ENCODE measurements at places on chromosomes 1 and 21. TPM values are rescaled to one million over a fixed set of nuclear protein-coding genes. Genes with fewer than 3 reads are reported as not detected.

GRCh38 chr1:208456487-208456886 lies 212.3 kb upstream of the PLXNA2 start:
- no peaks in the 10 kb centered on the region for H3K36me3 ChIP-seq
- no peaks in the 10 kb centered on the region for H3K4me1 ChIP-seq
- H3K27ac ChIP-seq = no peak overlapping the region
- H3K27me3 ChIP-seq = no peaks in the 10 kb centered on the region

The CDC7 gene
- total RNA-seq = 3.1 TPM

The TAS1R1 gene
- under 0.01 TPM for total RNA-seq

The KIAA1614 gene
- 8.1 TPM for total RNA-seq

DNA sequence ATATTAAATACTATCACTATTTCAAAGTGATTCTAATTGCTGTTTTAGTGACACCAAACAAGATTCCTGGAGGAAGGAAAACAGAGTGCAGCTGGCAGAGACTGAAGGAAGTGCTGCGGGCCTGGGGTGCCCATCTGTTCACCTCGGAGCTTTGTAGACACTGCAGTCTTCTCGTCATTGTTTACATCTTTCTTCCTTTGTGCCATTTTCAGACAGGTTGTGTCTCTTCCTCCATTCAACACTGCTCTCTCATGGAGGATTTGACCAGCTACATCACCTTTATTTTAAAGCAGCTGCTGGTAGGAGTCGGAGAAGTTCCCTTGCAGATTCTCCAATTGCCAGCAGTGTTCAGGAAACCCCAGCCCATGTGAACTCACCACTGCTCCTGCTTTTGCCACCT lies 37.3 kb downstream of the ABCA4 start:
- H3K27ac ChIP-seq = no peak overlapping the region
- peaks cover 2% of the 10 kb centered on the region for H3K27me3 ChIP-seq
- no peaks in the 10 kb centered on the region for H3K36me3 ChIP-seq
- DNase-seq = no peak
- H3K4me3 ChIP-seq = no peak overlapping the region

GRCh38 chr1:40404670-40405462 lies 31.3 kb downstream of the SMAP2 start:
- no peaks in the 10 kb centered on the region for H3K36me3 ChIP-seq
- H3K27ac ChIP-seq = no peak overlapping the region
- peak; percentile 54 for DNase-seq
- H3K27me3 ChIP-seq = no peaks in the 10 kb centered on the region

DNA sequence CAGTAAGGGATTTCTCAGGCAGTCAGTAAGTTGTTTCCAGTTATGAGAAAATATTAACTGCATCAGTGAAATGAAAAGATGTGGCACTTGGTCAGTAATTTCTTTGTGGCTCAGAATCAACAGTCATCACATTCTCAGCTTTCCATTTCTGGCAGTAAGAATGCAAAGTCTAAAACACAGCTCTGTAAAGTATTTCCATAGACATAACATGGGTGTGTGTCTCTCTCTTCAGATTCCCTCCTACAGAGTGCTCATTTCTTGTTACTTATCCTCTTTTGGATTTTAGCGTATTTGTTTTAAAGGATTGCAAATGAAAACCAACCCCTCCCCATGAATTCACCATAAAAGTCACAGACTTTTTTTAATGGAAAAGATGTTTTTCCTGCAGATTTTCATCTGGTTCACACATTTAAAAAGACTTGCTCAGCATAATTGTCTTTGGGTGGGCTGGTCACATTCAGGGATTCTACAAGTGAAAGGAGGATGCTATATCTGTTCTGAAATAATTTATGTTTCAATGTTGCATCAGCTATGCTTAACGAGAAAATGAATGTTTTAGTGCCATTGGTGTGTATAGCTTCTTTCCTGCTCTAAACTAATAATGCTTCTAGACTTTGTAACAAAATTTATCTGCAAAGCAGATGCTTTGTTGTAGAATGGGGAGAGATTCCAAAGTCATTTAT lies 34.6 kb upstream of the CD55 start:
- H3K27me3 ChIP-seq = peaks cover 4% of the 10 kb centered on the region
- no peak overlapping the region for H3K4me3 ChIP-seq
- H3K4me1 ChIP-seq = no peaks in the 10 kb centered on the region
- DNase-seq = peak; percentile 36
- no peak overlapping the region for H3K27ac ChIP-seq

The NTMT2 gene
- not detected for total RNA-seq

DNA sequence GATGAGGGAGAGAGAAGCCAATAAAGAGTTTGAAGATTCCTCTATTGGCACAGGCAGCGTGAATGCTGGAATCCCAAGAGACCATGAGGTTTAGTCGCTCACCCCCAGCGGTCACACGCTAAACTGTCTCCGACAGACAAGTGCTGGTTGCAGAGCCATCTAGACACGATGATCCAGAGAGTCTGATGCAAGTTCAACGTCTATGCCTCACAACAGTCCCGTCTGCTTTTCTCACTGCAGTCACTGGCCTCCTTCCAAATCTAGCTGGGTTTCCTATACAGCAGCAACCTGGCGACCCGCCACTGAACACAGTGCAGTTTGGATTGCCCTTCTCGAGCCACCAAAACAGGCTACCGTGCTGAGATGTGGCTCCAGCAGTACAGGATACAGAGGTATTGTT lies 98.6 kb upstream of the KRTAP19-8 start:
- H3K27me3 ChIP-seq = no peaks in the 10 kb centered on the region
- H3K27ac ChIP-seq = no peak overlapping the region
- no peaks in the 10 kb centered on the region for H3K4me1 ChIP-seq
- no peaks in the 10 kb centered on the region for H3K36me3 ChIP-seq
- peak; percentile 86 for DNase-seq

- H3K27me3 ChIP-seq = no peaks in the 10 kb centered on the region
- H3K4me1 ChIP-seq = peaks cover 4% of the 10 kb centered on the region
- no peak overlapping the region for H3K27ac ChIP-seq
- H3K36me3 ChIP-seq = peaks cover 7% of the 10 kb centered on the region
- no peak for DNase-seq
- no peak overlapping the region for H3K4me3 ChIP-seq
Observed at GRCh38 chr1:43653893-43654292, 3.9 kb downstream of the KDM4A start.

GRCh38 chr1:108551137-108551862 lies 8.6 kb upstream of the EEIG2 start:
- no peaks in the 10 kb centered on the region for H3K36me3 ChIP-seq
- DNase-seq = no peak
- H3K27ac ChIP-seq = no peak overlapping the region
- no peak overlapping the region for H3K4me3 ChIP-seq

- DNase-seq = no peak
- no peaks in the 10 kb centered on the region for H3K27me3 ChIP-seq
- no peak overlapping the region for H3K4me3 ChIP-seq
- no peaks in the 10 kb centered on the region for H3K4me1 ChIP-seq
- H3K36me3 ChIP-seq = no peaks in the 10 kb centered on the region
Observed at GRCh38 chr1:97691325-97691724, 229.5 kb downstream of the DPYD start.

The RORC gene
- under 0.01 TPM for total RNA-seq

GRCh38 chr1:173152598-173152997 lies 54.5 kb downstream of the TNFSF4 start:
- no peaks in the 10 kb centered on the region for H3K4me1 ChIP-seq
- no peak for DNase-seq
- H3K27me3 ChIP-seq = no peaks in the 10 kb centered on the region
- H3K36me3 ChIP-seq = no peaks in the 10 kb centered on the region

DNA sequence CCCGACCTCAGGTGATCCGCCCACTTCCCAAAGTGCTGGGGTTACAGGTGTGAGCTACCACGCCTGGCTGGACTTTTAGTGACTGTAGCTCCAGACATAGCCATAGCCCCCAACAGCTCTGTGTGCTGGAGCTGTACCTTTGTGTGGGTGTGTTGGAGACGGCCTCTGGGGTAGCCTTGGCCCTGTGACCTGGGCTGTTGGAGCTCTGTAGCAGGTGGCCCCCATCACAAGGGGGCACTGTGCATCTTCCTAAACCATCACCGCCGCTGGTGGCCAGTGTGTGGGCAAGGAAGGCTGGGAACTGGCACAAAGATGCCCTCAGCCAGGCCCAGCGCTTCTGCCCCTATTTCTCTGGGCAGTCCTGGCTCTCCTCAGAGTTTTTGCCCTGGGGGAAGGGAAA lies 38.4 kb upstream of the FOXO6 start:
- no peak overlapping the region for H3K4me3 ChIP-seq
- H3K36me3 ChIP-seq = no peaks in the 10 kb centered on the region
- H3K4me1 ChIP-seq = no peaks in the 10 kb centered on the region
- no peak overlapping the region for H3K27ac ChIP-seq

The PALMD gene
- total RNA-seq = 0.51 TPM

DNA sequence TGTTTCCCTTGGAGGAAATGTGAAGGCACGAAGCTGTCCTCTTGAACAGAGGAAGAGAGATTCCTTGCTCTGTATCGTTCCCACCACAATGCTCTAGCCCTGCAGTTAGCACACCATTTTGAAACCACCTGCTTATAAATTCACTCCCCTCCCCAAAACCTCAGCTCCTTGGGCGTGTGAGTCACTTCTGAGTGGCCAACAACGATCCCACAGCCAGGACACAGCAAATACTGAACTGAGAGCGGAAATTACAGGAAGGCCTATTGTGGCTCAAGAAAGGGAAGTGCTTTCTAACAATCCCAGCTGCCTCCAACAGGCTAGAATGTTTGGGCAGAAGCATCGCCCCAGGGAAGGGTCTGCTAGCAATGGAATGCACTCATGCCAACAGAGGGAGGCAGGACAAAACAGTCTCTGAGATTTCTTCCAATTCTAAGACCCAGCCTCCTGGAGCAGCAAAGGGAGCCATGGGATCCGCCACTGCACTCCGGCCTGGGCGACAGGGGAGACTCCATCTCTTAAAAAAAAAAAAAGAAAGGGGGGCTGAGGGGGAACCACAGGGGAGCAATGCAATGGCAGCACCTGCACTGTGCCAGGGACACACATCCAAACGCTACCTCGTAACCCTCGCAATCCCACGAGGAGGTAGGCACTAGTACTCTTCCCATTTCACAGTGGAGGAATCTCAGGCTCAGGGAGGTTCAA lies 1.9 kb downstream of the TMEM53 start:
- peaks cover 13% of the 10 kb centered on the region for H3K4me1 ChIP-seq
- peak; percentile 91 for DNase-seq
- H3K4me3 ChIP-seq = no peak overlapping the region
- H3K36me3 ChIP-seq = no peaks in the 10 kb centered on the region
- H3K27ac ChIP-seq = no peak overlapping the region

DNA sequence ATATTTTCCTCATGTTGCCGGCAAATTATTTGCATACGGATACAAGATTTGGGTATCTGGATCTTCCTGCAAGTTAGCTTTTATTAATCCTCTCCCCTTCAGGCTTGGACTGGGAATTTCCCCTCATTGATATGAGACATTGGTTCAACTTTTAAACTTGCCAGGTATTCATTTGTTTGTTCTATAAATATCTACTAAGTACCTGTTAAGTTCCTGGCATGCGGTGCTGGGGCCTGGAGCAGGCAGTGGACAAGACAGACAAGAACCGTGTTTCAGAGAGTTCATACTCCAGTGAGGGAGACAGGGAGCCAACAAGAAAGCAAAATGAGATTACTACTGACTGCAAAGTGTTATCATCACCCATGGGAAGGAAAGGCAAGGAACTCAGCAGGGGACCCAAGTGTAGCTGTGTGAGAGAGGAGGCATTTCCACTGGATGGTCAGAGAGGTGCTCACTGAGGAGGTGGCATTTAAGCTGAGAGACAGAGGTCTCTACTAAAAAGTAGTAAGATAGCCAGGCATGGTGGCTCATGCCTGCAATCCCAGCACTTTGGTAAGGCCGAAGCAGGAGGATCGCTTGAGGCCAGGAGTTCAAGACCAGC lies 39.1 kb upstream of the FHAD1 start:
- peaks cover 14% of the 10 kb centered on the region for H3K4me1 ChIP-seq
- H3K4me3 ChIP-seq = no peak overlapping the region
- no peaks in the 10 kb centered on the region for H3K36me3 ChIP-seq

The FAM167B gene
- 2.1 TPM for total RNA-seq

DNA sequence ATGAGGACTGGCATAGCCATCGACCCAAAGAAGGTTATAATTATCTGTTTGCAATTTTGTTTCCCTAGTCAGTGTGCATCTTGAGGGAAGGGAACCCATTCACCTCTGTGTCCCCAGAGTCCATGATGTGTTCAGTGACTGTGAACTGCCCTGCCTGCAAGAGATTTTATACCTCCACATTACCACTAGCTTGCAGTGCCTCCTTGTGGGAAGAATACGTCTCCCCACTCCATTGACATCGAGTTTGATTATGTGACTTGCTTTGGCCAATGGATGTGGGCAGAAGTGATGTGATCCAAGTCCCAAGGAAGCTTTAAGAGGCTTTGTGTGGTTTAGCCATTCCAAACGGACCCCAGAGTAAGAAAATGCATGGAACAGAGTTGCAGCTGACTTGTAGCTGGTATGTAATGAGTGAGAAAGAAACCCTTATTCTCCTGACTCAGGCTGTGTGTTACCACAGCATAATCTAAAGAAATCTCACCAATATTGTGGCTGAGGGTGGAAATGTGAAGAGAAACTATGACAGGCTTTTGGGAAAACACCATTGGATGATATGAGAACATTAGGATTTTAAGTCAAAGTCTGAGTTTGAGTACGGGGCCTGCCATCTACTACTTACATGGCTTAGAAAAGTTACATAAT lies 47.8 kb upstream of the NRDC start:
- H3K27me3 ChIP-seq = no peaks in the 10 kb centered on the region
- peak; percentile 44 for DNase-seq
- peaks cover 26% of the 10 kb centered on the region for H3K4me1 ChIP-seq
- no peak overlapping the region for H3K4me3 ChIP-seq

The SPRR3 gene
- total RNA-seq = not detected

DNA sequence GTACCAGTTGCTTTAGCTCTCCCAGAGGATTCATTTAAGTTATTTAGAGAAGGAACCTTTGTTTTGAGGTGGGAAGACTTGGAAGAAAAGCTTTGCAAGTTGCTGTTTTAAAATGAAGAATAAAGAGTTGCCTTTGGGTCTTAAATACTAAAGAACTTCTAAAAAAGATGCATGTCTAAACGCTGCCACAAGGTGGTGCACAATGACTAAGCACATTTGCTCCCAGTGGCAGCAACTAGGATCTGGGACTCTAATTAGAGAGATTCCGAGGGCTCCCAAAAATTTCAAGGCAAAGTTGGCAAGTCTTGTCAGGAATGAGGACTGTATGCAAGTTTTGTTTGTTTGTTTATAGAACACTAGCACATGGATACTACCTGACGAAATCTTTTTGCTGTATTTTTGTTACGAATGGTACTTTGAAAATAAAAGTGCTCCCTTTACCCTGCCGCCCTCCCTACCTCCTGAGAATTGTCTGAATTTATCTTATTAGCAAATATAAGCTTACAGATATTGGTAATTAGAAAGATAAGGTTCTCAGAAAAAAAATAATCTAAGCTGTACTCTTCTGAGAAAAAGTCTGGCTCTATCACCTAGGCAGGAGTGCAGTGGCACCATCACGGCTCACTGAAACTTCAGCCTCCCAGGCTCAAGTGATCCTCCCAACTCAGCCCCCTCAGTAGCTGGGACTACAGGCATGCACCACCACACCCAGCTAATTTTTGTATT lies 121.8 kb downstream of the HFM1 start:
- DNase-seq = peak; percentile 63
- no peaks in the 10 kb centered on the region for H3K4me1 ChIP-seq
- H3K27ac ChIP-seq = no peak overlapping the region
- no peaks in the 10 kb centered on the region for H3K27me3 ChIP-seq
- H3K36me3 ChIP-seq = no peaks in the 10 kb centered on the region
- no peak overlapping the region for H3K4me3 ChIP-seq

- H3K4me1 ChIP-seq = no peaks in the 10 kb centered on the region
- no peaks in the 10 kb centered on the region for H3K27me3 ChIP-seq
- DNase-seq = no peak
- H3K36me3 ChIP-seq = no peaks in the 10 kb centered on the region
- no peak overlapping the region for H3K27ac ChIP-seq
Observed at GRCh38 chr1:54580856-54581550, 33.0 kb downstream of the ACOT11 start.

GRCh38 chr1:200442023-200442422 lies 32.2 kb upstream of the ZNF281 start:
- DNase-seq = no peak

The DIO1 gene
- total RNA-seq = not detected
